ENCODE measurements at places on chromosomes 2 and 18.
A peak's percentile ranks its signal among the peaks of the same experiment; 100 is the strongest.

DNA sequence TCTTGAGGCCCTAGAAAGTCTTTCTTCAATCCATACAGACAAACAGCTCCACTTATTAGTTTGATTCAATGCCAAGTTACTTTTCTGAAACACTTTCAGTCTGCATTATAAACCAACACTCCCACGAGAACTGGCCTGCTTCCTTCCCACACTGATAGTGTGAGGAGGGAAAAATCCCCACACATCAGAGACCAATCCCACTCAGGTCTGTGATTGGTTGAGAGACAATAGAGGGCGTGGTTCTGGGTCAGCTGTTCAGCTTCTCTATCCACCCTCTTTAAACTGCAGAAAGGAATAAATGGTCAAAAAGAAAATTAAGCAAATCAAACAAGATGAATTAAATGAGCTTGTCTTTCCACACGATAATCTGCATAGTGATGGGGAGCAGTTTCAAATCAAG lies 152.5 kb downstream of the NRP2 start:
- no peak for DNase-seq

GRCh38 chr2:42754021-42754775 lies 9.7 kb downstream of the OXER1 start:
- peak; percentile 55 for DNase-seq

- no peak for DNase-seq
Measured at GRCh38 chr2:56369316-56369715, 185.5 kb downstream of the CCDC85A start.

- no peak for DNase-seq
Measured at GRCh38 chr2:67726416-67726815, 329.3 kb downstream of the ETAA1 start.

GRCh38 chr18:23253630-23254029 lies 118.3 kb downstream of the CABLES1 start:
- no peak for DNase-seq

GRCh38 chr2:227450926-227451654 lies 20.9 kb upstream of the AGFG1 start:
- no peak for DNase-seq

GRCh38 chr2:188631037-188631809 lies 339.5 kb downstream of the GULP1 start:
- DNase-seq = no peak

DNA sequence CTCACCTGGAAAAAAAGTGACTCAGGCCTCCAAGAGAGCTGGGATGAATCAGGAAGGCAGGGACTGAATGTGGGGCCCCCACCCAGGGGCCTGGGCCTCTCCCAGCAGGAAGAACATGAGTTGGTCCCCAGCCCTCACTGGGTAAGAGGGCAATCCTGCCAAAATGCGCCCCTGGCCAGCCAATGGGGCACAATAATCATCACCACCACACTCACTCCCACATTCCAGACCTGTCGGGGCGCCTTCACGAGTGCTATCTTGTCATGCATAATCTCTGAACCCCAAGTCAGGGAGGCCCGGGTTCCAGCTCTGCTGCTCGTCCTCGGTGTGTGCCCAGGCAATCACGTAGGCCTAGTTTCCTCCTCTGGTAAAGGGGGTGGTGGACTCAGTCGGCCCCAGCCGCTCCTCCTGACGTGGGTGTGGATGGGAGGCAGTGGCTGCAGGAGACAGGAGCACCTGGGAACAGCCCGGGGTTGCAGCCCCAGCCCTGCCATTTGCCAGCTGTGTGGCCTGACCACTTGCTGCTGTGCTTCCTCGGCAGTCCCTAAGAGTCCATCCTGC lies 115.1 kb downstream of the CYP26B1 start:
- no peak for DNase-seq

- DNase-seq = no peak
Measured at GRCh38 chr2:48551548-48551947, 21.6 kb downstream of the STON1 start.

DNA sequence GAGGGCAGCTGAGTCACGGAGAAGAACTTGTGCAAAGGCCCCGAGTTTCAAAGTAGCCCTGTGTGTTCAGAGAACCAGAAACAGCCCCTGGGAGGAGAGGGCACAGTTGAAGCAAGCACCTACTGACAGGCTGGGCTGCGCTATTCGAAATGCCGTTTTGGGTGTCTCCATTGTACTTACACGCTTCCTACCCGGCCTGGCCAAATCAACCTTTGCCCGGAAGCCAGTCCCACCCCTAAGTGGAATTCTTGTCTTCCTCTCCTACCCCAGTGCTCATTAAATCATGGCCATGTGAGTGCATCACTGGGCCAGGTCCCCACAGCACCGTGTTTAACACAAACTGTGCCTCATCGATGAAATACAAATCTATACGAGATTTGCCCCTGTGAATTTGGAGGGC lies 6.0 kb downstream of the DIPK1C start:
- no peak for DNase-seq

DNA sequence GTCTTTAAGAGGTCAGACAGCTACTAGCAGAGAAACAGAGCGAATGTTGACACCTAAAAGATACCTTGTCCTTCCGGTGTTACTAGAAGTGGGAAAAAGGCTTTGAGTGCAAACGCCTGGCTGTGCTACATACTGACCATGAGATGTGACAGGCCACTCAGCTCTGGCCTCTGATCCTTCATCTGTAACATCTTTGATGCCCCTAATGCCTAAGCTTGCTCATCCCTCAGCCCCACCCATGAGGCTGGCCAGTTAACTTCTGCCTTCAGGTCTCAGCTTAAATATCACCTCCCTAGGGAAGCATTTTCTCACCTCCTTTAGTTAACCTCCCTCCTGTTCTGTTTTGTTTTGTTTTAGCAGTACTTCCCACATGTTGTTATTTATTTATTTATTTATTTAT lies 15.9 kb downstream of the EPAS1 start:
- no peak for DNase-seq

GRCh38 chr2:10717628-10718027 lies 3.8 kb upstream of the ATP6V1C2 start:
- DNase-seq = no peak

- DNase-seq = no peak
Measured at GRCh38 chr2:215848698-215849097, 164.7 kb downstream of the MREG start.

- no peak for DNase-seq
Measured at GRCh38 chr2:195651046-195651445, 6.0 kb upstream of the SLC39A10 start.

- no peak for DNase-seq
Measured at GRCh38 chr2:195850764-195851163, 193.7 kb downstream of the SLC39A10 start.
